Lower lobe of right lung (tissue), 2 donors: ENCODE measurements at places on chromosomes 12 and 14.

GRCh38 chr14:96576359-96576758, 74.2 kb downstream of the PAPOLA start:
- DNase-seq = no peak

- no peak for DNase-seq
These were observed 27.6 kb downstream of the JAG2 start for GRCh38 chr14:105141026-105141425.

- DNase-seq = no peak
These were observed at the start of gene ASCL1 for GRCh38 chr12:102957339-102958050. Gene ASCL1, plus strand, starts transcription at chr12:102957674. Its CDS starts 571 bp downstream, at chr12:102958245.

- no peak for DNase-seq
These were observed 138.6 kb downstream of the RPS29 start for GRCh38 chr14:49447540-49448107.

DNA sequence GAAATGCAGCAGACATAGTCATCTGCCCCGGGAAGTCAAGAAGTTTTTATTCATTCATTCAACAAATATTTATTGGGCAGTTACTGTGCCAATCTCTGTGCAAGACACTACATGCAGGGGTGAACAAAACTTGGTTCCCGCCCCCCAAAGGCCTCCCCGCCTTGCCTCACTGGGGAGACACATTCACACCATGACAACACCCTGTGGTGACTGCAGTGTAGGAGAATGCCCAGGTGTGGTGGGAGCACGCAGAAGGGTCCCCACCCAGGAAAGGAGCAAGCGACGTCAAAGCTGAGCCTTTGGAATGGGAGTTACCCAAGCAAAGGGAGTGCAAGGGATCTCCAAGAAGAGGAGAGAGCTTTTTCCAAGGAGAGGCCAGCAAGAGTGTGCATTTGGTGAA, 1.6 kb upstream of the AQP6 start:
- DNase-seq = no peak
